ENCODE measurements at places on chromosomes 2 and 18.
A peak's percentile ranks its signal among the peaks of the same experiment; 100 is the strongest.

GRCh38 chr2:45938649-45939511 lies 287.4 kb downstream of the PRKCE start:
- peak; percentile 96 for DNase-seq

DNA sequence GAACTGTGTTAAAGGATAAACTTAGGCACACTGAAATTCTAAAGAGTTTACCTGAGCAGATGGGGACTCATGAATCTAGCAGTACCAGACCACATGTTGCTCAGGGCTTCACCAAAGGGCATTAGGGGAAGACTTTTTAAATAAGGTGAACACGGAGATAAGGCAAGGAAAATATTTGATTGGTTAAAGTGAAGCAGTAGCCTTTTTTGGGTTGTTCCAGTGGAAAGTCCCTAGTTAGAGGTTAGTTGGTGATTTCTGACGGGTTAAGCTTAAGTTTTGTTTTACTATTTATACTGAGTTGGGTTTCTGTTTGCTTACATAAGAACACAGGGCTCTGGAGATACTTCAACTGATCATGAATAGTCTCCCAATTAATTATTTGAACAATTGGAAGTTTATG lies 722.5 kb downstream of the SOCS6 start:
- no peak for DNase-seq

- no peak for DNase-seq
Observed at GRCh38 chr2:224937887-224938286, 104.4 kb downstream of the DOCK10 start.

- DNase-seq, result peak; percentile 57
Observed at GRCh38 chr2:55048508-55049042, 1.7 kb downstream of the RTN4 start.

DNA sequence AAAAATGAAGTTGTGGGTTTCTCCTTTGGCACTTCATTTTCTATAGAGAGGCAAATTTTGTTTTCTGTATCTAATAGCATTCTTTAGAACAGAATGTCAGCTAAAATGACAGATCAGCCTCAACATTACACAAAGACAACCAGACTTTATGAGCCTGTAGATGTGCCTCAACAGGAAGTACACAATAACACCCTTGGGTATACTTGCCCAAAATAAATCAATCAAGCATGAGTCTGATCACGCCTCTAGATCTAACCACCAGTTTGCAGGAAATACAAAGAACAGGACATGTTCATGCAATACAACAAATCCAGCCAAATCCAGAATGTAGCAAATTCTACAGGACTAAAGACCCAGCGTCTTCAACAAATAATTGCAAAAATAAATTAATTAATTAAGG lies 11.2 kb upstream of the DAPL1 start:
- DNase-seq, result no peak

GRCh38 chr2:36682562-36682961 lies 13.9 kb upstream of the VIT start:
- no peak for DNase-seq

GRCh38 chr2:160241251-160242137 lies 41.4 kb upstream of the ITGB6 start:
- DNase-seq, result peak; percentile 93

DNA sequence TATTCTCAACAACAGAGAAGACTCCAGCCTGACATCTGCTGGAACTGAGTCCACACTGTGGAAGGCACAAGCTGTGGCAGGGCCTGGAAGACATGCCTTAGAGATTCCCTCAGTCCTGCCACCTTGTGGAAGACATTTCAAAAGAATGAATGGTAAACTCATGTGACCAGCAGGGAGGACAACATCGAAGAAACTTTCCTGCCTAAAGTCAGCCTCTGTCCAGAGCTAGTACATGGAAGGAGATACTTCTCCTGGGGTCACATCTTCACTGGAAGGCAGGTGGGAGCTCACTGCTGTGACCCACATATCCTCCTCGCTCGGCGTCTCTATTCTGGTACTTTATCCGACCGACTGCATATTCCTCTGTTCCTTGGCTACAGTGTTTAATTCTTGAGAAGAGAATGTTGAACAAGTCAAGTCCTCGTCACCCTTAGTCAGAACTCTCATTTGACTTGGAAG lies 59.5 kb downstream of the PUM2 start:
- DNase-seq, result peak; percentile 85

GRCh38 chr18:40606996-40607395 lies 1348.0 kb upstream of the PIK3C3 start:
- DNase-seq, result no peak
